Fibroblast of the aortic adventitia (primary cell): ENCODE measurements at places on chromosomes 13 and 19. TPM values are rescaled to one million over a fixed set of nuclear protein-coding genes. Genes with fewer than 3 reads are reported as not detected.
A peak's percentile ranks its signal among the peaks of the same experiment; 100 is the strongest.

DNA sequence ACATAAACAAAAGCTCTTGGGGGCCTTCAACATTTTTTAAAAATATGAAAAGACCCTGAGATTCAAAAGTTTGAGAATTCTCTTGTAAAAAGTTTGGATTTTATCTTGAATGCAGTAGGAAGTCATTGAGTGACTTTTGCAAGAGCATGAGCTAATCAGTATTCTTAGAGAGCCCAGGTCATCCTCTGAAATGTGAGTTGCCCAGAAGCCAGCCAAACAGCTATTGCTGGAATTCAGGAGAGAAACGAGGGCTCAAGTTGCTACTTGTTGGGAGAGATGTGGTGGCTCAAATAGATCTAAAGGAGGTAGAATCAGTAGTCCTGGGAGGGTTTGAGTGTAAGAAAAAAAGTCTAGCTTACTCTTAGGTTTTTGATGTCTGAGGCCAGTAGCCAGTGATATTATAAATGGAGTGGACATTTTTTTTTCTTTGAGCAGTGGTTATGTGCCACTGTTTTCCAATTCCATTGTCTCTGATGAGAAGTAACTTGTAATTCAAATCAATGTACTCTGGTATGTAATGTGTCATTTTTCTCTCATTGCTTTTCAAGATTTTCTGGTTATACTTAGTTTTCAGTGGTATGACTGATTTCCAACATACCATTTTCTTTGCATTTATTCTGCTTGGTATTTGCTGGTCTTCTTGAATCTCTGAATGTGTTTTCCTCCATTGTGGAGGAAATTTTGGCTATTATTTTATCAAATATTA is 30.7 kb downstream of the LMO7 start:
- peak; percentile 68 for DNase-seq

The TRPC4 gene
- 1.2 and 5.5 TPM in 2 replicates for total RNA-seq

The PRODH2 gene
- total RNA-seq: not detected in 2 replicates

DNA sequence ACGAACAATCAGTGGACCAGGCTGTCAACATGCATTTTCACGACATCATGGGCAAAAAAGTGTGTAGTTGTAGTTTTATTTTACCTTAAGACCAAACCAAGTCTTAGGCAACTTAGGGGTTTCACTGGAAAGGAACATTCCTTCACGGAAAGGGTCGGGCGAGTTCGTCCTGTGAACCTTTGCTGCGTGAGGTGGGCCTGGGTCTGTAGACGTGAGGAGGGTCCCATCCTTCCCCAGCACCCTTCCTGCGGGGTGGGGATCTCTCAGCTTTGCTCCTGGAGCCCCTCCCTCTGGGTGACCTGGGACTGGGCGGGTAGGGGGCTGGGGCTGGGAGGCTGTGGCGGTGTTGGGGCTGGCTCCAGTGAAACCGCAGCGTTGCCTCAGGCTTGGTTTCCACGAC is 12.3 kb upstream of the RPS15 start:
- no peak for DNase-seq

- DNase-seq: no peak
These were observed 170.9 kb upstream of the OBI1 start for GRCh38 chr13:78829821-78830220.

The TMEM150B gene
- total RNA-seq: not detected in 2 replicates

The B3GNT3 gene
- total RNA-seq: not detected in 2 replicates

The PRR22 gene
- total RNA-seq: 0.09 and 1.1 TPM in 2 replicates

DNA sequence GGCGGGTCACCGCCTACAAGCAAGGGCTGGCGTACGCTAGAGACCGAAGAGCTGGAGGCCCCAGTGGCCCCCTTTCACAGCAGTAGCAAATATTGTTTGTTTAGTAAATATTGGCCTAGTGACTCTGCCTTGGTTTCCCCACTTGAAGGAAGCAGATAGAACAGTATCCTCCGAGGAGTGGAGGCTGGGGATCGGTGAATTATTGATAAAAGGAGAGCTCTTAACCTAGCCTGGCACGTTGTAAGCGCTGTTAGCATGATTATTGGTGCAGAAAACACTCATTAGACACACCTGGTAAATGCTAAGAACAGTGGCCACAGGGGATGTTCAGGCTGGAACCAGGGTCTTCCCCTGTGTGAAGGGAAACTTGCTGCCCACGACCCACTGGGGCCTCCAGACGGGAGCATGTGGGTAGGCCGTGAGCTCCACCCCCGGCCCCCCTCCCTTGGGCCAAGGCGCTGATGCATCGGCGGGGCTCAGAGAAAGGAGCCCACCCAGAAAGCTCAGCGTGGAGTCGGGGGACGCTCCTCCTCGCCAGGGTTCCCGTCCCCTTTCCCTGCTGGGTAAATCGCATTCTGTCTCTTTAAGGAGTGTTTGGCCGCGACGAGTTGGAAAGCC is 2.3 kb downstream of the IER2 start:
- no peak for DNase-seq

DNA sequence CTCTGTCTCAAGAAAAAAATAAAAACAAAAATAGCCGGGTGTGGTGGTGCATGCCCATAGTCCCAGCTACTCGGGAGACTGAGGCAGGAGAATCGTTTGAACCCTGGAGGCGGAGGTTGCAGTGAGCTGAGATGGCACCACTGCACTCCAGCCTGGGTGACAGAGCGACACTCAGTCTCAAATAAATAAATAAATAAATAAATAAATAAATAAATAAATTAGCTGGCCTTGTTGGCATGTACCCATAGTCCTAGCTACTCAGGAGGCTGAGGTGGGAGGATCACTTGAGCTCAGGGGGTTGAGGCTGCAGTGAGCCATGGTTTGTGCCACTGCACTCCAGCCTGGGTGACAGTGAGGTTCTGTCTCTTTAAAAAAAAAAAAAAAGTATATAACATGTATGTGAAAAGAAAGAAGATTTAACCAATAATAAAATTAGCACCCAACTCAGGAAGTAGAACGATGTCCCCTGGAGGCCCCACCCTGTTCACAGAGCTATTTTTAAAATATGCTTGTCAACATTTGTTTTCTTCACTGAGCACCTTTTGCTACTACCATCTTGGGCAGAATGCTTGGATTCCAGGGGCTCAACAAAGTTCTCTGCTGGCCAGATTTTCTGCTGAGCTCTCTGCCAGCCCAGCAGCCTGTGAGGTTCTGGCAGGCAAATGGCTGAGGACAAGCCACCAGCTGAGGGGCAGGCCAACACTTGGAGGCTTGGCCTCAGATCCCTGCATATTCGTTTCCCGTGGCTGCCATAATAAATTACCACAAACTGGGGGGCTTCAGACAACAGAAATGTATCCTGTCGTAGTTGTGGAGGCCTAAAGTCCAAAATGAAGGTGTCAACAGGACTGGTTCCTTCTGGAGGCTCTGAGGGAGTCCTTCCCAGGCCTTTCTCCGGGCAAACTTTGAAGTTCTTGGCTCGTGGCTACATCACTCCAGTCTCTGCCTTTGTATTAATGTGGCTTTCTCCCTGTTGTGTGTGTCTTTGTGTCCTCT is 5.2 kb downstream of the SLC25A42 start:
- no peak for DNase-seq

DNA sequence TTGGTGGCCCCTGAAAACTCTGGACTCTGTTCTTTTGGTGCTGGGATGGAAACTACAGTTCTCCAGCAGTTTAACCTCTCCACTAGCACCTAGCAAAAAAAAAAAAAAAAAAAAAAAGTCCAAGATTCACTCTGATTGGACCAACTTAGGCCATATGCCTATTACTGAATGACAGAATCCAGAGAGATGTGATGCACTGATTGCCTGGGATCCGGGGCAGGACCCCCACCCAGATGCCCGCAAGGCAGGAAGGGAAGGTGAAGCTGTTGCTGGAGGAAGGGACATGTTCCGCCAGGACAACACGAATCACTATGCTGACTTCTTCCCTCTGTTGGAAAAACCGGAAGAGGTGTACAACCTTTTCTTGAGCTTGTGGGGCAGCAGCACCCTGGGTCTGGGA is 152.5 kb upstream of the ZNF536 start:
- DNase-seq: no peak

DNA sequence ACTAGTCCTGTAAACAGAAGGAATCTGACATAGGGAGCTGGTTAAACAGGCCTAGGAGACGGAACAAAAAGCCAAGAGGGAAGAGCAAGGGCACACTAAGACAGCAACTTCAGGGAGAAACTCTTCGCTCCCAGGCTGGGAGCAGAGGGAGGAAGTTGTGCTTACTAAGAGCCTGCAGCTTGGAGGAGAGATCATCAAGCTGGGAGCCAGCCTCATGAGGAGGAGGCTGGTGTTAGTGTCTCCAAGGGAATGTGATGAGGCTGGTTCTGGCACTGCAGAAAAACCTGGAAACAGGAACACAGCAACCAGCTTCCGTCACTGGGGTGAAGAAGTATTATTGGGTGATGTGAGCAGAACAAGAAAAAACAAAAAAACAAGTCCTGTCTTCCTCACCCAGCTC is 1027.3 kb downstream of the UQCRFS1 start:
- peak; percentile 4 for DNase-seq

The NMRK2 gene
- total RNA-seq: not detected in 2 replicates

GRCh38 chr13:73038064-73038463 is 20.7 kb upstream of the KLF5 start:
- no peak for DNase-seq

GRCh38 chr19:57773488-57773887 is 4.0 kb downstream of the ZNF586 start:
- DNase-seq: no peak

DNA sequence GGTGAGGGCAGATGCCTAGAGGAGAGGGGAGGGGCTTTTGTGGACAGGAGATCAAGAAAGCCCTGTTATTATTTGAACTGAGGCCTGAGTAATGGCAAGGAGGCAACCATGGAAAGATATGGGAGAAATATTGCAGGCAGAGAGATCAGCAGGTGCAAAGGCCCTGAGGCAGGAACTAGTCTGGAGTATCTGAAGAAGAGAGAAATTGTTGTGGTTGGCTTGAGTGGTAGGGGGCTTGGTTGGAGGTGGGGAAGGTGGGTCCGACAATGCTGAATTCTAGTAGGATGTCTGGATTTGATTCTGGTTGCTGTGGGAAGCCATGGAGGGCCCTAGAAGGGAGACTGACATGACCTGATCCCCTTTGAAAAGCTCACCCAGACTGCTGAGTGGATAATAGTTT is 2.4 kb upstream of the URI1 start:
- DNase-seq: no peak

DNA sequence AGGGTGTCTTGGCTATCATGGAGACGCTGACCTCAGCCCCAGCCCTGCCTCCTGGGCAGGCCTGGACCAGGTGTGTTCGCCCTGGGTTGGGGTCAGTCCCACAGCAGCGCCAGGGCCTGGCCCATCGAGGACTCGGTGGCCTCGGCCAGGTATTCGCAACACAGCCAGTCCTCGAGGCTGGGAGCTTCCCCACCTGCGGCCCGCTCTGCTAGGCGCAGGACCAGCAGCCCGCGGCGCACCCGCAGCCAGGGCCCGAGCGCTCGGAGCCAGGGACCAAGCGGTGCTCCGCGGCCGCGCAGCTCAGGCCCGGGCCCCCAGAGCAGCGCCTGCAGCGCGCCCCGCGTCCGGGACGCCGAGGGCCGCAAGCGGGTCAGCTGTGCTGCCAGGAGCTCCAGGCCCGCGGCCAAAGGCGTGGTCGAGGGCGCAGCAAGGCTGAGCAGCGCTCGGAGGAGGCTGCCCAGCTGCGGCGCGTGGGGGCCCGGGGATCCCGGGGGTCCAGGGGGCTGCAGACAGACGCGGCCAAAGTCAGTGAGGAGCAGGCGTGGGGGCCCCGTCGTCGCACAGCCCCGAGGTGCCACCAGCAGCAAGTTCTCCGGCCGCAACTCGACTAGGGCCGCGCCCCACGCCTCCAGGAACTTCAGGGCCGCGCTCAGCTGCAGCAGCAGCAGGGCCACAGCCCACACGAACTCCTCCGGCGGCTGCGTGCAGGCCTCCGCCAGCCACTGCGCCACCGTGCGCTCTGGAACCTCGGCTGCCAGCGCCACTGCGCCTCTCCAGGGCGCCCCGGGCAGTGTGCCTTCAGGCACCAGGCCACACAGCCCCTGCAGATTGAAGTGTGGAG is 6.2 kb downstream of the PEAK3 start:
- no peak for DNase-seq

DNA sequence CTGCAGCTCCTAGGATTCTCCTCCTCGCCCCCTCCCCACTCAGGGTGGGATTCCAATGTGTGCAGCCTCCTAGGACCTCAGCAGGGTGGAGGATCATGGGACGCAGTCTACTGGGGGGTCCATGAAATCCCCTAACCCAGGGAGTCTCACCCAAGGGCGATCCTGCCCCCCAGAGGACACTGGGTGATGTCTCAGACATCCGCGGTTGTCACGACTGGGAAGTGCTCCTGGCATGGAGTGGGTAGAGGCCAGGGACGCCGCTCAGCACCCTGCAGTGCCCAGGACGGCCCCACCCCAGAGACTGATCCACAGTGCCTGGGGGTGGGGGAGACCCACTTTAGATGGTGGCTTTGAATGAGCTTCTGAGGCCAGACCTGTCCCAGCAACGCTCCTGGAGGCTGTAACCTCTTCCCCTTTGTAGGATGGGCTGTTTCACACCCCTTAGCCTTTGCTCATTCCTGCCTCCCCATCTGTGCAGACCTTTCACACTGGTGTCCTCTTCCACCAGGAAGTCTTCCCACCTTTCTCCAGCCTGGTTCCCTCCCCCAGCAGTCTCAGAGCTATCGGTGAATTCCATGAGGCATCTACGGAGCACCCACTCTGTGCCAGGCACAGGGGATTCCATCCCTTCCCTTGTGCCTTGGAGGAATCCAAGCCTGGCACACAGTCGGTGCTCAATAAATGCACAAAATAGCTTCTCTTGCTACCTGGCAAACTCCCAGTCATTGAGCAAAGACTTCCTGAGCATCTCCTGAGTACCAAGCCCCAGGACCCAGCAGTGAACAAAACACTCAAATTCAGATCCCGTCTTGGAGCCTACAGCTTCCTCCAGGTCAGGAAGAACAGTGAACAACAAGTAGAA is 10.5 kb downstream of the SMIM24 start:
- no peak for DNase-seq

The SLC7A10 gene
- not detected in 2 replicates for total RNA-seq

DNA sequence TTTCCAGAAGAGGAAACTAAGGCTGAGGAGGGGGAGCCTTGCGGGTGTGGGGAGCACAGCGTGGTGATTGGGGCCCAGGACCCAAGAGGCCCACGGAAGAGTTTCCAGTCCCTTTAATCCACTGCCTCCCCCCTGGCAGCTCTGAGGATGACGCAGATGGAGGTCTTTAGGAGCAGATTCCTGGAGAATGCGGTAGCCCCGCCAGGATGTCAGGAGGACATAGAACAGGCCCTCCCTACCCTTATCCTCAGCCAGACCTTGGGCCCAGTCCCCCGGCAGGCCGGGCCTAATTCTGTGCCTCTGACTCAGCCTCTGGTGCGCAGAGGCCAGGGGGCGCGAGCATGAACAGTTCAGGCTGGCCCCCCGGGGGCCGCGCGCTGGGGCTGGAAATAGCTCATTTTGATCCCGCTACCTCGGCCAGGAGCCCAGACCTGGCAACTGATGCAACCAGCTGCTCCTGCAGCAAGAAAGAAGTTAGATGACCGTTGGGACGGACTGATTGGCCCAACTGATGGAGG is 461 bp upstream of the HSPB6 start:
- DNase-seq: peak; percentile 100

DNA sequence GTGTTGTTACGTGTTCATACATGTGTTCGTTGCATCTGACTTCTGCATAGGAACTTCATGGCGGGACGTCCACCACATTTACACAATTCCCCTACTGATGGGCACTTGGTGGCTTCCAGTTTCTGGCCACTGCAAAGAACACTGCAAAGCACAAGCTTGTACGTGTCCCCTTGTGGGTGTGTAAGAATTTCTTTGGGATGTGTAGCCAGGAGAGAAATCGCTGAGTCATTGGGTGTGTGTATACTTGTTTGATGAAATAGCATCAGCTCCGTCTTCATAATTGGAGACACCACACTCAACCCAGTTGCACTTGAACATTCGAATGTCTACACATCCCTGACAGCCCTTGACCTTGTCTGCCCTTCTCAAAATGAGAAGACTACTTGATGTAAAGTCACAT is 19.2 kb downstream of the KLK5 start:
- peak; percentile 43 for DNase-seq

The GEMIN7 gene
- 12.6 and 16.0 TPM in 2 replicates for total RNA-seq

- no peak for DNase-seq
These were observed 4.0 kb upstream of the ZNF8 start for GRCh38 chr19:58274771-58275201.
